Progenitor cell of endocrine pancreas (in vitro differentiated cells): ENCODE measurements at places on chromosomes 5 and 9. TPM values are rescaled to one million over a fixed set of nuclear protein-coding genes. Genes with fewer than 3 reads are reported as not detected.

ROR2 gene
- total RNA-seq, result 23.6 and 23.9 TPM in 2 replicates

SAPCD2 gene
- 15.1 and 15.3 TPM in 2 replicates for total RNA-seq

CCL27 gene
- total RNA-seq, result 0.67 and 1.6 TPM in 2 replicates

TAS2R1 gene
- 0.22 TPM in 1 of 2 replicates, not detected in the other for total RNA-seq

LPAR1 gene
- total RNA-seq, result 16.2 and 17.4 TPM in 2 replicates

C9orf152 gene
- total RNA-seq, result 0.13 TPM in 1 of 2 replicates, not detected in the other

SHISAL2B gene
- total RNA-seq, result 0.51 TPM in 1 of 2 replicates, not detected in the other

GDNF gene
- 0.47 and 0.57 TPM in 2 replicates for total RNA-seq

NRG2 gene
- total RNA-seq, result 4.8 and 5.5 TPM in 2 replicates

GBGT1 gene
- 5.2 and 7.3 TPM in 2 replicates for total RNA-seq

GMCL2 gene
- not detected in 2 replicates for total RNA-seq

PAPPA gene
- total RNA-seq, result 0.33 and 0.36 TPM in 2 replicates

SH2D3C gene
- total RNA-seq, result 2.0 and 2.6 TPM in 2 replicates

ANKRD55 gene
- total RNA-seq, result not detected in 2 replicates

EFNA5 gene
- total RNA-seq, result 12.0 and 16.7 TPM in 2 replicates

DOK3 gene
- 11.6 and 13.7 TPM in 2 replicates for total RNA-seq

VCAN gene
- 673 and 675 TPM in 2 replicates for total RNA-seq

ORM2 gene
- 3.2 and 5.4 TPM in 2 replicates for total RNA-seq

ACOT12 gene
- total RNA-seq, result not detected in 2 replicates

SLIT3 gene
- 18.8 and 19.6 TPM in 2 replicates for total RNA-seq

C9orf43 gene
- total RNA-seq, result 0.51 and 1.6 TPM in 2 replicates

DND1 gene
- 3.1 and 4.0 TPM in 2 replicates for total RNA-seq

ARHGEF37 gene
- total RNA-seq, result 2.4 and 3.3 TPM in 2 replicates

TMEM215 gene
- total RNA-seq, result not detected in 2 replicates

ANGPTL2 gene
- total RNA-seq, result 4.7 and 5.3 TPM in 2 replicates

CRHBP gene
- total RNA-seq, result 1.1 and 2.2 TPM in 2 replicates

C9orf153 gene
- 0.69 TPM in 1 of 2 replicates, not detected in the other for total RNA-seq

RABEPK gene
- 13.1 and 15.0 TPM in 2 replicates for total RNA-seq
